Stimulated activated CD8-positive, alpha-beta memory T cell treated with anti-CD3 and anti-CD28 coated beads, Interleukin-4, amount 100 ng/mL, for 4 hours (primary cell): ENCODE measurements at places on chromosomes 16 and 17.

DNA sequence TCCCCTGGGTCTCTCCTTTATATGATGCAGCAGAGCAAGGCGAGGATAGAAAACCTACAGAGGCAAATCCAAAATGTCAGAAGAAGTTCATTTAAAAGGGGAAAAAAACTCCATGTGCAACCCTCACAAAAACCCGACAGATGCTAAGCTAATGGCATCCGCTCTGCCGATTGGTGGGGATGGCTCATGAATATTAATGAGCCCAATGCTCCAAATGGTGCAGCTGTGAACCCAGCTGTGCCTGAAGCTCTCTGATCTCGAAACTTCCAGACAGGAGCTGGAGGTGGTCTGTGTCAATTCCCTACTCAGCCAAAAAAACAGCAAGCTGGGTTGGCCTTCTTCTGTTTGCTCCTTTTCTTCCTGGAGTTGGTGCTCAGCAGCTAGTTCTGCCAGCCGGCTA, 15.5 kb downstream of the SNX11 start:
- DNase-seq, result no peak

DNA sequence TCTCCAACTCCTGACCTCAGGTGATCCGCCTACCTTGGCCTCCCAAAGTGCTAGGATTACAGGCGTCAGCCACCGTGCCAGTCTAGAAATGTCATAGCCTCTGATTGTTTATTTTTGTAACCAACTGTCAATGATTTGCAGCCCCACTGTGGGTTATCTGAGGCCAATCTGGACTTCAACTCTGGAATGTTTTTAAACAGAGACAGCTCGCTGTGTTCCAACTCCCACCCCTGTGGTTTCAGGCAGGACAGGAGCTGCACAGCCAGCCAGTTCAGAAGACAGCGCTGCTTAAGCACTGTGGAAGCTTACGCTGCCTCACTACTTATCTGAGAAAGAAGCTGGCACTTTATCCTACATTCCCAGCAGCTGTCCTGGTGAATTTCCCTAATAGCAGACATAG, 19.5 kb downstream of the MRM3 start:
- no peak for DNase-seq

GRCh38 chr16:85263239-85263585, 150.9 kb upstream of the CIBAR2 start:
- no peak for DNase-seq

GRCh38 chr16:62963846-62964245, 927.6 kb upstream of the CDH8 start:
- DNase-seq, result no peak

DNA sequence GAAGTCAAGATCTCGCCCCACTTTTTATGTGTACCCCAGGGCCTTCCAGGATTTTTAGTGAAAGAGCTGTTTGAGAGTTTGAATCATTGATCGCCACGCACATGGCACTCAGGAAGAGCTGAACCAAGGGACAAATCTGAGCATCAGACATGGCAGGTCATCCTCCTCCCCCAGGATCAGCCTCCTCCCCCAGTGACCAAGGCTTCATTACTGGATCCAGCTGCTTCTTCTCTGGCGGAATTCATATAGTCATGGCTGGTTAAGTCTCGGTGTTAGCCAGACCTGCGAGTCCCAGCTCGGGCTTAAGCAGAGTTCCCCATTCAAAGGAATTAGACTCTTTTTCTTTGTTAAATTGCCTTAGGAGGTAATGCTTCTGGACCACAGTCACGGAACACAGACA, 32.5 kb downstream of the CDRT4 start:
- DNase-seq, result no peak

DNA sequence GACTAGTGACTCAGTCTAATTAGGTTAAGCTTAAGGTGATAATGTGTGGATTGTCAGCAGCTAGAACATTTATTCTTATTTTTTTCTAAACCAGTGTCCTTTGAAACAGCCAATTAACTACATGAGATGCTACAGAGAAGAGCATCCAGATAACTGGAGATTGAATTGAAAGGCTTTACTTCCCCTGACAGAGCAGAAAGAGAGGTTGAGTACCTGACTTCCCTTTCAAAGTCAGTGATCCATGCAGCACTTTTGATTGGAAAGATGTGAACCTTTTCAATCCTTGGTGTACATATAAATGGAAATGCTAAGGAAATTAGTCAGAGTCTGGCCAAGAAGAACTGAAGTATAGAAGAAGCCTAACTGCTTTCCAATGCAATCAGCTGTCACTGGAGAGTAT, 653.8 kb downstream of the CDH8 start:
- DNase-seq, result no peak

GRCh38 chr16:50735629-50736122, 6.2 kb upstream of the CYLD start:
- no peak for DNase-seq

DNA sequence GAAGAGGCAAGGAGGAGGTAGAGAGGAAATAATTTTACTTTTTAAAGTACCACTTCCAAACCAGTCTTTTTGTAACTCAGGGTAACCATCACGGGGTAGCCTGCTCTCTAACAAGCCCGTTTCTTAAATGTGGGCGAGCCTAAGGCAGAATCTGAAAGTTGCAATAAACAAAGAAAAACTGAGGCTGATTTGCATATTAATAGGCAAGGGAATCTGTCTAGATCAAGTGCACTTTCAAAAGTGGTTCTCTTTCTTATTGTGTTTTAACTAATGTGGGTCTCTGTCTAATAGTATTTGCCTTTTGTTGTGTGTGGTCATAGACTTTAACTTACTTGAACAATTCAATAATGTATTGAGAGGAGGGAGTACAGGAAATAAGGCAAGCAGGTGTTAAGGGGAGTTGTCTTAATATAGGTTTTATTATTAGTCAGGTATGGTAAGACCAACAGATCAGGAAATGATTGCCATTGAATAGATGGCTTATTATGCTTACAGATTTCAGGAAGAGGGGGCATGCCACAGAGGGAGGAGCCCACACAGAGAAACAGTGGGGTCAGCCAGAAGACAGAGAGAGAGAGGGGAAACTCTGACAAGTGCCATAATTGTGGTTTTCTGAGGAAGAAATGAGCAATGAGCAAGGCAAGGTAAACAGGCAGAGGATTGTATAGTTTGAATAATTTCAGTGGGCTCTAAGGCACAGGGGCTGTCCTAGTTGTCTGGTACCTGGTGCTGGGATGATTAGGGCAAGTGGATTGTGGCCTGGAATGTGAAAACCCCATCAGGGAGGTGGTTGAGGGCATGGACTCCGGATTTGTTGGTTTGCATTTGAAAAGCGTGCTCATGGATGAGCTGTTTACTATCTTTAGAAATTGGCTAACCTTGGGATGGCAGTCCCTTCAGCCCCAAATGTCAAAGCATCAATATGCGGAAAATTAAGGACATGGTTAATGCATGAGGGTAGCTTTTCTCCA, 237.2 kb downstream of the TOX3 start:
- no peak for DNase-seq

DNA sequence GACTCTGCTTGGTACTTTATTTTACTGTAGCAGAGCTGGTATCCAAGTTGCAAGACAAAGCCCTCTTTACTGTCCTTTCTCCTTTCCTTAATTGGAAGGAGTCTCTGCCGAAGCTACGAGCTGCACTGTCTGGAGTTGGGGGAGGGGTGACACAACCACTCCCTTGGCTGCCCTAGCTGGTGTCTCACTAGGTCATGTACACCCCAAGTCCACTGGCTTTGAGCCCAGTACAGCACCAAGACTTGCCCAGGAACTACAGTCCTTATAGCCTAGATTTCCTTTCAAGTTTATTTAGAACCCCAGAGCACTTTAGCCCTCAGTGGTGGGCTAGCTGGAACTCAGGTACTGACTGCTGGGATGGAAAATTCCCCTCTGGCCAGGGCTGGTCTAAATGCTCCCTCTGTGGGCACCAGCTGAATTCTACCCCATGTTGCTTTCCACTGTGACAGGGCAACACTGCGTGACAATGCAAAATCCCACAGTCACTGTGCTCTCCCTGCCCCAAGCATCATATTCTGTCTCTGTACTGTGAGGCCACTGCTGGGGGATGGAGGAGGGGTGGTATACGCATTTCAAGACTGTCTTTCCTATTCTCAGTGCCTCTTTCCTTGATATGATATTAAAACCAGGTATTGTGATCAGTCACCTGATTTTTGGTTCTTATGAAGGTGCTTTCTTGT, 18.4 kb downstream of the EFCAB5 start:
- no peak for DNase-seq
